ENCODE measurements at places on chromosomes 5 and 9. TPM values are rescaled to one million over a fixed set of nuclear protein-coding genes. Genes with fewer than 3 reads are reported as not detected.

The C5 gene
- total RNA-seq, result 1.1 TPM

The PCDHGA7 gene
- 0.62 TPM for total RNA-seq

The PCDHGC4 gene
- 7.4 TPM for total RNA-seq

The LCN9 gene
- 4.8 TPM for total RNA-seq

The FAM78A gene
- total RNA-seq, result 0.73 TPM

The IL4 gene
- not detected for total RNA-seq

The MOB3B gene
- 3.9 TPM for total RNA-seq

The BTNL8 gene
- total RNA-seq, result not detected

The FSTL4 gene
- not detected for total RNA-seq
